ENCODE measurements at places on chromosomes 7 and 10. TPM values are rescaled to one million over a fixed set of nuclear protein-coding genes. Genes with fewer than 3 reads are reported as not detected.

Gene NACAD
- total RNA-seq = 5.5 TPM

Gene TRPV5
- not detected for total RNA-seq

Gene MACC1
- 0.18 TPM for total RNA-seq

Gene TRIM73
- 0.18 TPM for total RNA-seq

Gene GIMAP4
- total RNA-seq = 1.3 TPM

Gene CHN2
- 0.81 TPM for total RNA-seq

Gene SPDYE5
- not detected for total RNA-seq

Gene SDK1
- total RNA-seq = not detected

Gene NEUROG3
- total RNA-seq = not detected

Gene CYP3A5
- 1.1 TPM for total RNA-seq

Gene BAZ1B
- 75.6 TPM for total RNA-seq

Gene CXCL12
- total RNA-seq = 54.1 TPM

Gene TFEC
- 0.36 TPM for total RNA-seq

Gene FANK1
- 2.3 TPM for total RNA-seq

Gene CLRN3
- total RNA-seq = not detected

Gene SH2D4B
- total RNA-seq = not detected

Gene CCDC186
- total RNA-seq = 28.9 TPM

Gene PSMA2
- 133 TPM for total RNA-seq

Gene CARD11
- total RNA-seq = under 0.01 TPM

Gene IKZF1
- not detected for total RNA-seq

Gene WBP1L
- 76.1 TPM for total RNA-seq

Gene CTAGE8
- not detected for total RNA-seq

Gene OR9A2
- not detected for total RNA-seq

Gene KCNIP2
- total RNA-seq = 1.2 TPM

Gene ABCB4
- total RNA-seq = not detected

Gene GIMAP2
- total RNA-seq = 0.98 TPM

Gene CPN1
- total RNA-seq = not detected

Gene PEX1
- 22.3 TPM for total RNA-seq
